ENCODE measurements at places on chromosomes 3 and 15. TPM values are rescaled to one million over a fixed set of nuclear protein-coding genes. Genes with fewer than 3 reads are reported as not detected.

The ACKR4 gene
- 24.0 TPM for total RNA-seq

The COL6A5 gene
- not detected for total RNA-seq

The KNL1 gene
- 2.0 TPM for total RNA-seq

The DUOXA2 gene
- not detected for total RNA-seq

The MUC4 gene
- total RNA-seq: not detected

The PLCB2 gene
- total RNA-seq: 0.43 TPM

The RAB5A gene
- total RNA-seq: 53.1 TPM

The CCR4 gene
- under 0.01 TPM for total RNA-seq

The NLGN1 gene
- total RNA-seq: 2.3 TPM

The ZKSCAN7 gene
- 4.8 TPM for total RNA-seq

The CACNA2D3 gene
- total RNA-seq: 0.03 TPM

The SLITRK3 gene
- not detected for total RNA-seq

The SCN11A gene
- total RNA-seq: under 0.01 TPM

The ATP8B4 gene
- total RNA-seq: 1.7 TPM

The TCAIM gene
- total RNA-seq: 27.2 TPM

The PCOLCE2 gene
- total RNA-seq: 192 TPM

The CDHR4 gene
- 0.07 TPM for total RNA-seq

The B3GALNT1 gene
- 21.2 TPM for total RNA-seq

The C3orf49 gene
- total RNA-seq: not detected

The APEH gene
- total RNA-seq: 122 TPM

The PRR20G gene
- total RNA-seq: not detected

The SERINC4 gene
- not detected for total RNA-seq

The TMEM266 gene
- total RNA-seq: 0.07 TPM

The FEZF2 gene
- not detected for total RNA-seq

The AADAC gene
- total RNA-seq: 1.9 TPM

The PSTPIP1 gene
- total RNA-seq: 4.4 TPM

The MTFMT gene
- total RNA-seq: 11.7 TPM

The SLC6A20 gene
- not detected for total RNA-seq

The CAMP gene
- not detected for total RNA-seq

The PAQR5 gene
- total RNA-seq: 0.03 TPM

The GHSR gene
- total RNA-seq: not detected

The CCR9 gene
- not detected for total RNA-seq

The PRSS50 gene
- not detected for total RNA-seq

The CACNA1D gene
- total RNA-seq: 0.07 TPM

The GP9 gene
- total RNA-seq: not detected

The EEF1AKMT4 gene
- total RNA-seq: 2.9 TPM

The ENTPD3 gene
- 0.13 TPM for total RNA-seq

The NANOGP8 gene
- total RNA-seq: not detected

The PLA2G4D gene
- total RNA-seq: not detected

The LRRN1 gene
- total RNA-seq: 0.30 TPM

The IMPG2 gene
- total RNA-seq: 0.33 TPM

The GPR87 gene
- total RNA-seq: not detected
